ENCODE measurements at places on chromosomes 13 and 19. TPM values are rescaled to one million over a fixed set of nuclear protein-coding genes. Genes with fewer than 3 reads are reported as not detected.

KLF12 gene
- total RNA-seq, result 0.66 TPM

FARP1 gene
- 74.6 TPM for total RNA-seq

OR7D2 gene
- total RNA-seq, result not detected

GAPDHS gene
- not detected for total RNA-seq

UBL3 gene
- 15.3 TPM for total RNA-seq

PTGIR gene
- 6.7 TPM for total RNA-seq

GAS6 gene
- 184 TPM for total RNA-seq

FAM83E gene
- total RNA-seq, result not detected

CCNA1 gene
- 0.43 TPM for total RNA-seq

TEX101 gene
- total RNA-seq, result not detected

Measured in placental pericyte (primary cell).